ENCODE measurements at places on chromosomes 3 and 15.

- DNase-seq = no peak
Measured at GRCh38 chr3:170760174-170760526, 109.8 kb downstream of the RPL22L1 start.

DNA sequence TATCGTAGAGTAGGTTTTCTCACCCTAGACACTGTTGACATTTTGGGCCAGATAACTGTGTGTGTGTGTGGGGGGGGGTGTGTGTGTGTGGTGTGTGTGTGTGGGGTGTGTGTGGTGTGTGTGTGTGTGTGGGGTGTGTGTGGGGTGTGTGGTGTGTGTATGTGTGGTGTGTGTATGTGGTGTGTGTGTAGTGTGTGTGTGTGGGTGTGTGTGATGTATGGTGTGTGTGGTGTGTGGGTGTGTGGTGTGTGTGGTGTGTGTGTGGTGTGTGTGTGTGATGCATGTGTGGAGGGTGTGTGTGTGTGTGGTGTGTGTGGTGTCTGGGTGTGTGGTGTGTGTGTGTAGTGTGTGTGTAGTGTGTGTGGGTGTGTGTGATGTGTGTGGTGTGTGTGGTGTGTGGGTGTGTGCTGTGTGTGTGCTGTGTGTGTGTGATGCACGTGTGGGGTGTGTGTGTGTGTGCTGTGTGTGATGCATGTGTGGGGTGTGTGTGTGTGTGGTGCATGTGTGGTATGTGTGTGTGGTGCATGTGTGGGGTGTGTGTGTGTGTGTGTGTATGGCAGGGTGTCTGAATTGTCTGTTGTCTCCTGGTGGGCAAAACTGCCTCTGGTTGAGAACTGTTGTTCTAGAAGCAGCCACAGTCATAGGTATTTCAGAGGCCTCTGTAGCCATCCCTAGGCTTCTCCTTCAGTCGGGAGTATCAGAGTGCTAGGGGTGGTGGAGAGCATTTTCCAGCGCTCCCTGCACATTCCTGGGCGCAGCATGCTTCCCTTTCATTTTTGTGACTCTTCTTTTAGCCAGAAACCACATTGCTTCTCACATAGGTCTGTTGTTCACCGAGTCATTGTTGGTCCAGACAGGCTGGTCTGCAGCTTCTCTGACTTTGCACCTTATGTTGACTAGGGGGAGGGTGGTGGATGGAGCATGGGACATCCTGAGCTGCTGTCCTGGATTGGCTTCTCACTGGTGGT is 84.4 kb downstream of the THSD4 start:
- no peak for DNase-seq

GRCh38 chr3:101261506-101261905 is 58.9 kb downstream of the IMPG2 start:
- no peak for DNase-seq

DNA sequence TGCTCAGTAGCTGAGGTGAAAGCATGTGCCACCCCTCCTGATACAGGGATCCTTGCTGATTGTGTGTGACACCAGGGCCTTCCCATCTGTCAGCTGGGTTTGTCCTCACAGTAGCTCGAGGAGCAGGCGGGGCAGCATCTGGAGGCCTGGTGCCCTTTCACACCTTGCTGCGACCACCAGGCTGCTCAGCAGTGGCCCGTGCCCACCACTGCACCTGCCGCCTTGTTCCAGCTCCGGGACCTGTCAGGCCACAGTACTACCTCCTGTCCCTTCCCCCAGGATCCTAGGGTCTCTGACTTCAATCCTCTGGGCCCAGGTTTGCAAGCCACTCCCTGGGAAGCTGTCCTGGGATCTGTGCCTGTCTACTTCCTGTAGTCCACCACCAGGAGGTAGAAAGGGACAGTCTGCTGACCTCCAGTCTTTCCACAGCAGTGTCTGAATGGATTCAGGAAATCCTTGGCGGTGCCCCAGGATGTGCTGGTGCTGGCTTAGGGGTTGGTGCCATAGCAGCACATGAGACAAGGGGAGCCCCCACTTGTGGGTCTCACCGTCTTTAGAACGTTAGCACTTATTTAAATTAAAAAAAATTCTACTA is 27.5 kb downstream of the APBA2 start:
- no peak for DNase-seq

DNA sequence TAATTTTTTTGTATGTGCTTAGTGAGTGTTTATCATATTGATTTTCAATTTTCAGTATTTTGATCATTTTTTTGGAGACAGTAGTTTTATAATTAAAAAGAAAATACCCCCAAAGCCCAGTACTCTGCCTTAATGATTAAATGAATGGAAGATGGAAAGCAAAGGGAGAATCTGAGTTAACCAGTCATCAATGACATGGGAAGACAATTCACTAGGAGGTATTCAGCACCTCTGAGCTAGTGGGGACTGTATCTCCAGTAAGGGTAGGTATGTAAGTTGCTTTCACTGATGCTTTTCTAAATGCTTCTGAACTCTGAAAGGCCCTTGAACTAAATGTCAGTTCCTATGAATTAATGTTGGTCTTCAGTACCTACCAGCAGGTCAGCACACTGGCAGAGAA is 590.4 kb upstream of the DPPA4 start:
- no peak for DNase-seq

DNA sequence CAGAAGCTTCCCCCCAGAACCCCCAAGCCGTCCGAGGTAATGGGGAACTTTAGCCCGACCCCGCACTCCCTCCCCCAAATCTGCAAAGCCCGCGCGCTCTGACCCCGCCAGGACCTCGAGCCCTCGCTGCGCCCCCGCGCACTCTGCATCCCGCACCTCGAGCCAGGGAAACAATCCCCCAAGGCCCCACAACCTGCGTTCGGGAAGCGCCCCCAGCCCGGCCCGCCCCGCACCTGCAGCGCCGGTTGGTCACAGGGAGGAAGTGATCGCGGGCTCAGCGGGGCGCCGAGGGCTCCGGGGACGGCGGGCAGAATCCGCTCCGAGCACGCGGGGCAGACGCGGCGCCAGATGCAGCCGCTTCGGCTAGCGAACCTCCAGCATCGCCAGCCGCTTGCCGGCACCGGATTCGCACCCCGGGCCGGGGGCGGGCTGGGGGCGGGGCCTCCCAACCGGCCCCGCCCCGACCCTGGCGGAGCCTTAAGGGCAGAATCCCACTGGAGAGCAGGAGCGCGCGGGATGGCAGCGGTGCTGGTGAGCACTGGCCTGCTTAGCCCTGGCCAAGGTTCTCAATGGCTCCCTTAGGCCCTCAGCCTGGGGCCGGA is at the start of gene CAMKV:
TSS of gene CAMKV (minus strand) at position 382 of the 602 bp plus-strand sequence. CDS start 7,518 bp downstream, outside the sequence.
- DNase-seq = no peak

DNA sequence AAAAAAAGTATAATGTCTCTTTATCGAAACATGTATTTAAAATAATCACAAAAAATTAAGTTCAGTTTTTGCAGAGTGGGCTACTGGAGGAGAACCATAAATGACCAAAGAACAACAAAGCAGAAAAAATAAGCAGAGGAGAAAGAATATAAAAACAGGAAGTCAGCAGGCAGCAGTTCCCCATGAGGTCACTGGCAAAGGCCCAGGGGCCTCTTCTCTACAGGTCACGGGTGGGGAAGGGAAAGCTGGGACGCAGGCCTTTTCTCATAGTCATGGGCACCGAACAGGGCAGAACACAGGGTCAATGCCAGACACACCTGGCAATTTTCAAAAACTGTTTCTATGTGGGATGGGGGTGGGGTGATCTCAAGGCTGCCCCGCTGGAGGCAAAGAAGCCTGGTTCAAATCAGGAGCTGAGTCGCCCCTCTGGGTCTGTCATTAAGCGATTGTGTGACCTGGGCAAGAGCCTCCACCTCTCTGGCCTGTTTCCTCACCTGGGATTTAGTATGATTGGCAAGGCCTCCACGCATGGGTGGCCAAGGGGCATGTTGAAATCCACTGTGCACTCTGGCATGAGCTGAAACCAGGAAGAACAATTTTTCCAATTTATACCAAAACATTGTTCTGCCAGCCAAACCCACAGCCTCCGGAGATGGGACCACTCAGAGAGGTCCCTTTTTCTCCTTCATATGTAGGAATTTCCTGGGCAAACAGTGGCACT is 43.8 kb upstream of the UACA start:
- no peak for DNase-seq

- no peak for DNase-seq
Measured at GRCh38 chr3:15064299-15064834, 748 bp downstream of the MRPS25 start.

DNA sequence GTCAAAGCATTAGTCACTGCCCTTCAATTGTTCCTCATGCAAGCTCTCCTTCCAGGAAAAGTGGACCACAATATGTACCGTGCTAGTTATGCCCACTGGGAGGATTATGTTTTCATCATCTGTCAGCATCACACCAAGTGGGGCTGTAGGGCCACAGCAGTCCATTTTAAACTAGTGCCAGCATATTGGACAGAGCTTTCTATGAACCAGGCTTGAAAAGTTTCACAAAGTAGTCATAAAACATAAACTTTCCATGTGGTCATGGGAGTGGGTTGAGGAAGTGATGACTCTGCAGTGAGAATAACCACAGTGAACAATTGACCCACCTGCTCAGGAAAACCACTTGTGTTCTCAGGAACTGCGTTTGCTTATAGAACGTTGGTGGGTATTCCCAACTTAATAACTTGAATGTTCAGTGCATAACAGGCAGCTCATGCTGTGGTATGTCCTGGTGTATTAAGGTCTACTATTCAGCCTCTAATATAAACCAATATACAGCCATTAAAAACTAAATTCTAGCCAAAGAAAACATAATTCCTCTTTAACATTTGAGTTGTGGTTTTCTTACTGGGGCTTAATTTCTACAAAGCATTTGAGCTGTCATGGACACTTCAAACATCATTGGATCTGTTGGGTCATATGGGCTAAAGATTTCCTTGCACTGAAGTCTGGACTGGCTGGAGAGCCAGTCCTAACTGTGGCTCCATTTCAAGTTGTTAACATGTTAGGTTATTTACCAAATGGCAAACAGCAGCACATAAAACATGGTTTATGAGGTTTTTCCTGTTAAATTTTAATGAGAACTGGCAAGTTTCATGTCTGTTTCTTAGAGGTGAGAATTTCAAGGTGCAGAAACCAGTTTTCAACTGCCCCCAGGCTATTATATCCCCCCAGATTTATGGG is 274.1 kb downstream of the OTOL1 start:
- peak; percentile 0 for DNase-seq

DNA sequence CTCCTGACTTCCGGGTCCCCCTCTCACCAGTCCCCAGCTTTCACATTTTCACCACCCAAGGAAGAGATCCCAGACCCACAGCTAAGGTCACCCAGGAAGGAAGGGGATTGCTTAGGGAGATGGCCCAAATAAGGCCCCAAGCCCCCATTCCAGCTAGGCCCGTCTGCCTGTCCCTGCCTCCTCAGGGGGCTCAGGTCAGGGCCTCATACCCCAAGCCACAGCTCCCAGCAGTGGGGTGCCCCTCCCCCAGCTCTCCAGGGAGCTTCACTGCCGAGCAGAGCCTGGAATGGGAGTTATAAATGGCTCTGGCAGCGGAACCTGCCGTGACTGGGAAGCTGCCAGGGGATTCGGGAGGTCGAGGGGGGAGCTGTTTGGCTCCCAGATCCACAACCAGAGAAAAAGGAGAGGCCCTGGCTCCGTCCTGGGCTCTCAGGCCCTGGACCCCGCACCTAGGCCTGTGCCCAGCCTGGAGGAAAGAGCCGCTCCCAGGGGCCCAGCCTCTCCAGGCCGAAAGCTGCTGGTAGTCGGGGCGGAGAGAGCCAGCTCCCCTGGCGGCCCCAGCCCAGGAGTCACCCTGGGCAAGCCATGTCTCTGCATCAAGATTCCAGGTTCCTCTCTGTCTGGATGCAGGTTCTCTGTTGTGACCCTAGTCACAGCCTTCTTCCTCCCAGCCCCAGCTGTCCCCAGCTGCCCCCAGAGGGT is 550 bp downstream of the CCDC9B start:
- DNase-seq = no peak

GRCh38 chr3:175161291-175161690 is 302.2 kb downstream of the NAALADL2 start:
- DNase-seq = no peak

- no peak for DNase-seq
Measured at GRCh38 chr3:14289590-14290461, 111.2 kb downstream of the LSM3 start.

DNA sequence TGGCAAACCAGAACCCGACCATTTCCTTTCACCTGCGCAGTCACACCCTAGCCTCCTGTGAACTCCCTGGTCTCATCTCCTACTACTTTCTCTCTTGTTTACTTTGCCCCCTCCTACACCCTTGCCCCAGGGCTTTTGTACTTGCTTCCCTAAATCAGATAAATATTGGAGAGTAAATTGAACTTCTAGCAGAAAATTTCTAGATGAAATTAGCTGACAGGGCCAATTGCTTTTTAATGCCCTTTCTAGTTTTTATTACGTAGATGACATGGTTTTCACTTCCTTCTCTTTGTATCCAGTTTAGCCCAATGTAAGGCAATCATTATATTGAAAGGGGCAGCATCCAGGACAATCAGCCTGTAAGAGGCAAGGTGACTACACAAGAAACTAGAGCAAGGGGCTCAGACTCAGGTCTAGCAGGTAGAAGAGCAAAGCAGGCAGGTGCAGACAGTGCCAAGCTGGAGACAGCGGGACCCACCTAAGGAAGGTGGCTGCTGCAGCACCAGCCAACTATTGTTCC is 56.2 kb upstream of the TOPAZ1 start:
- DNase-seq = no peak

- DNase-seq = peak; percentile 83
Measured at GRCh38 chr15:40047415-40048210, 8.6 kb upstream of the SRP14 start.

DNA sequence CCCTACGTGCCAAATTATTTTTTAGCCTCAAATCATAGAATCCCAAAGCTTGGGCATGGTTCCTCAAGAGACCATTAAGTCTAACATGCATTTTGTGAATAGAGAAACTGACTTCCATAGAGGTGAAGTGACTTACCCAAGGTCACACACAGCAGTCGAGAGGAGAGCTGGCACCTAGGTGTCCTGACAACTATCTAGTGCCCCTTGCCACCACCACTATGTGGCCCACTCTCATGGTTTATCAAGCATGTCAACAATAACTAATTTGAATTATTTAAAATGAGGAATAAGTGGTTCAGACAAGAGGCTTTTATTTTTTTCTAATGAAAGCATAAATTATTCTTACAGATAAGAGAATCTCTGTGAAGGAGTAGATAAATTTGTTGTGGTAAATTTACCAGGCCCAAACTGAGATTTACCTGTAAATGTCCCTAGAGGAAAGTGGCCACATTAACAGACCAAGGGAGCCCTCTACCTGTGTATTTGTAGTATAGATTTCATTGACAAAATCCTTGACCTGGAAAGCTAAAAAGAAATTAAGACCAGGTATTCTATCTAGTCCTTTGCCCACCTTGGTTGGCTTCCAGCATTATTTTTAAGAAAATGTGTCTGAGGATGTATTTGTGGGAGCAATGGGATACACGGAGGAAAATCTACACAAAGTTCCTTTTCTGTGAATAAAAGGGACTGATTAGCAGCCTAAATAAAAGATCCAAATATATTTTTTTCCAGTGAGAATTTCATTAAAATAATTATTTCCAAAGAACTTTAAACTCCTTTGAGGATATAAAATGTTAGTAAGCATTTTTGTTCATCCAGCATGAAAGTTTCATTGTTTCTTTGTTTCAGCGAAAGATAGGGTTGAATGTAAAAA is 49.1 kb downstream of the IQCH start:
- DNase-seq = no peak

DNA sequence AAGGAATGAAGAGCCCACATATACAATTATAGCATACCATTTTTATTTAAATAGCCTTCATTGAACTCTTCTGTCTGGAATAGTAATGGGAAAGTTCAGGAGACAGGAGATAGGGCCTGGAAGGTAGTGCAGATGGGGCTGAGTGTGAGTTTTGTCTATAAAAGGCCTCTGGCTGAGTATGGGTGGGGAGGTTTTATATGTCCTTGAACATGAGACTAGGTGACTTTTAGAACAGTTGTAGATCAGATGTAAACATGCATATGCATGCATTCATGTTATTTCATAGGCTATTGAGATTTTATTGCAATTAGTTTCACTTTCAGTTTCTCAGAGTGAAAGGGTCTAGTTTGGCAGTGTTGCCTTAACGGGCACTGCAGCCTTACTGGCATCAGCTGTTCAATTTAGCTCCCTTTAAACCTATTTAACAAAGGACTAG is 27.1 kb downstream of the CGGBP1 start:
- no peak for DNase-seq

Measured in stimulated activated CD8-positive, alpha-beta memory T cell treated with anti-CD3 and anti-CD28 coated beads, Interleukin-7, amount 100 ng/mL, for 48 hours (primary cell).